Stimulated activated CD4-positive, alpha-beta T cell treated with anti-CD3 and anti-CD28 coated beads, Interleukin-1b, Interleukin-23, amount 100 ng/mL, for 1 hour (primary cell): ENCODE measurements at places on chromosomes 12 and 14.

DNA sequence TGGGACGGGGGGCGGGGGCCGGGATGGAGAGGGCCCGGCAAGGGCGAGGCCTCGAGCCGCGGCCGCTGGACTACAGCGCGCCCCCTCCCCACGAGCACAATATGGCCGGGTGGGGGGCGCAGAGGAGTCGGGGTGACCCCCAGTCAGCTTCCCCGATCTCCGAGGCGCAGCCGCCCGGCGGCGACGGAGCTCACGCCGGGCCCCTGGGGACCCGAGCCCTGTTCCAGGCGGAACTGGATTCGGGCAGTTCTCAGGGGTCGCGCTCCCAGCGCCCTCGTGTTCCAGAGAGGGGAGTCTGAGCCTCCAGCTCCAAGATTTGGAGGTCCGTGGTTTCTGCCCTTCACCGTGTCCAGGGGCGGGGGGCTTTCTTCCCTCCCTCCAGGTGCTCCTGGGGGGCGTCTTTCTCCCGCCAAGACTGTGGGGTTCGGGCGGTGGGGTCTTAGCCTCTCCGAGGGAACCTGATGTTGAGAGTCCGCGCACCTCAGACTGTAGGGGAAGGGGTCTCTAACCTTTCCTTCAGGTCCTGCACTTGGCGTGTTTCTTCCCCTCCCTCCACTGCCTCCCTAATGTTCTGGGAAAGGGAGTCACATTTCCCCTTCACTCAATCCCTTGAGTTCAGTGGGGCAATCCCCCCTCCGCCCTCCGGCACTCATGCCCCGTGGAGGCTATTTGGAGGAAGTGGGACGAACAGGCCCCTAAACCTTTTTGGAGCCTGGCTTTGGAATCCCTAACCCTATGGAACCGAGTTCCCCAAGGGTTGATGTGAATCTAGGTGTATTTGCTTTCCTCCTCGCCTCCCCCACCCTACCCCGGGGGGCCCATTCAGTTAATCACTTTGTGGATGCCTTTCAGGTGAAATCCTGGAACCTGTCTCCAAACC lies 584 bp downstream of the ACVR1B start:
- DNase-seq: no peak

- no peak for DNase-seq
Measured at GRCh38 chr12:47504775-47505446, 200.9 kb downstream of the RPAP3 start.

GRCh38 chr14:87503711-87504110 lies 489.3 kb downstream of the GALC start:
- no peak for DNase-seq

DNA sequence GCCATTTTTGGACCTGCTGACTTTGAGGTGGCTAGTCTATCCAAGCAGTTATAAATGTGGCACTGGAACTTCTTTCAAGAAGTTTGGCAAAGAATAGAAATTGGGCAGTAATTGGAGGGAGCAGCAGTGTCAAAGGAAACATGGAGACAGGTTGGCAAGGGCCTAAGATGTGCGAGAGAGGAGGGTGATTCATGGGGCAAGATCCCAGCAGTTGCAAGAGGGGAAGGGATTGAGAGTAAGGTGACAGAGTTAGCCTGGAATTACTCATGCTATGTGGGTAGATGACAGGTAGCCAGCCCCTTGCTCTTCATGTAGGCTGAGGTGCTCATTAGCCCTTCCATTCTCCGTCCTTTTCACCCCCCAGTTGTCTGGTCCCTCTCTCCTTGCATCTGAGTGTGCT lies 42.2 kb downstream of the FBXL14 start:
- no peak for DNase-seq
